Femur (tissue), 1 donor: ENCODE measurements at places on chromosomes 6 and 20.

DNA sequence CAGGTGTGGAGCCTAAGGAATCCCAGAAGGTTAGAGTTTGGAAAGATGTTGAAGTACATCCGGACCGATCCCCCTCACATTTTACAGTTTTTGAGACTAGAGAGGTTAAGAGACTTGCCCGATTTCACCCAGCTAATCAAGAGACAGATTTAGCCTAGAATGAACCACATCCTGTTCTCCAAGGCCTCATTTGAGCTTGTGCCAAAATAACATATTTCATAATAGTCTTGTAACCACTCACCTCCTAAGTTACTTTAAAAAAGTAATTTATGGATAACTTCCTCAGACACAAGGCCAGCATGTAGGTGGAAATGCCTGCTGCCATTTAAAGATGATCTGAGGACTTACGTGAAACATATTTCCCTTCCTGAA lies 39.8 kb upstream of the ARHGAP18 start:
- DNase-seq: no peak

- DNase-seq: no peak
These were observed 26.7 kb downstream of the ZNF337 start for GRCh38 chr20:25669826-25670422.

GRCh38 chr20:6104493-6105188 lies 18.2 kb downstream of the FERMT1 start:
- DNase-seq: no peak

- DNase-seq: no peak
These were observed 83.0 kb downstream of the SCAND1 start for GRCh38 chr20:35871259-35871771.

- DNase-seq: no peak
These were observed 34.8 kb downstream of the TOP1 start for GRCh38 chr20:41063442-41063841.

DNA sequence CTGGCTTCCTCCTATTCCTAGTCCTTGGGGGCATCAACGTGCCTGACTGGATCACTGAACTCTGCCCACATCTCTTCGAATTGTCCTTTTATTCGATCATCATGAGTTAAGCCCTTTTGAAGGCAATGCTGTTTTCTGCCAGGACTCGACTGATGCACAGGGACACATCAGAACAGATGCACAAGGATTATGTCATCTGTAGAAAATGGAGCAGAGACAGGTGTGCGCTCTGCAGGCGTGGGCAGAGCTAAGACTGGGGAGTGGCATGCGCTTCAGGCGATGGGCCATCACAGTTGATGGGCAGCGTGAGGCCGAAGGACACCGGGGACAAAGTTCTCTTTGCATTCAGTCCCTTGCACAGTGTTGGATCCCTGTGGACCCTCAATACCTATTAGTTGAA lies 13.1 kb downstream of the GABRR1 start:
- peak; percentile 41 for DNase-seq

- no peak for DNase-seq
These were observed 32.2 kb downstream of the ATP9A start for GRCh38 chr20:51735728-51736600.
